Endothelial cell of umbilical vein (primary cell): ENCODE measurements at places on chromosomes 3 and 15. TPM values are rescaled to one million over a fixed set of nuclear protein-coding genes. Genes with fewer than 3 reads are reported as not detected.

DNA sequence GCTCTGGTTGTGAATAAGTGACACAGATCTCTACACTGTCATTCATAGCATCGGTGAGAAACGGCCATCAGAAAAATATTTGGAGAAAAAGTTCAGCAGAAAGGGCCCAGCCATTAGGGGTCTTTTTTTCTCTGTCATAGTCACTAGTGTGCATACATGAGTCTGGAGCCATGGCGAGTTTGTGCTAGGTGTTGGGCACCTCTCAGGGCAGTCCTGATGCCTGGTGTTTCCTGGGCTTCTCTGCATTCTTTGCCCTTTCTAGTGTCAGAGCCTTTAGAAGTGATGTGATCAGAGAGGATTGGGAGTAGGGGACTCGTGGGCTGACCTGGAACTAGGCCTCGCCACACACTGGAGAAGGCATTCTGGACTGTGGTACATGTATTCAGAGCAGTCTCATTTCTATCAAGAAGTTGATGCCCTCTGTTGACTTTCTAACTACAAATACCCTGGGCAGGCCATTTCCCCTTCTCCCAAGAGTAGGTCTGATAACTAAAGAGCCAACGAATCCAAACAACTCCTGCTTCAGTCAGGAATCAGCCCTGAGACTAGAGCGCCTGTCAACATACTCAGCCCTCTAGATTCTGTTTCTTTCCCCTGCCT lies 1.6 kb downstream of the KY start:
- H3K4me1 ChIP-seq = no peaks in the 10 kb centered on the region
- no peak for DNase-seq
- H3K4me3 ChIP-seq = no peak overlapping the region
- H3K36me3 ChIP-seq = no peaks in the 10 kb centered on the region
- no peak overlapping the region for H3K27ac ChIP-seq
- H3K27me3 ChIP-seq = peaks cover 9% of the 10 kb centered on the region

DNA sequence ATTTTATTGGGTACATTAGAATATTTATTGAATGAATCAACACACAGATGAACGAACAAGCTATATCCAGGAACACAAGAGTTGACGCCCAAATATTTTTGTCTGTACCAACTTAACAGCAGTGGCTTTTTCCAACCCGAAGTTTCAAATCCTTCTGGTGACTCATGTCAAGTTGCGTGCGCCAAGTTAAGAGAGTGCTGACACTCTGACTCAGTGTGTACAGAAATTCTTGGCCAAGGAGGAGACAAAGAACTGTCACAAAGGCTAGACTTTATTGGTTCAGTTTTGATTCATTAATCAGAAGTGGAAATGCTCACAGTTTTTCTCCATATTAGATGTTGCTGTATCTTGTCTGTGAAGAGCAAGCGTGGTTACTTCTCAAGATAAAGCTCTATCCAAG lies 59.6 kb upstream of the TSC22D2 start:
- H3K36me3 ChIP-seq = no peaks in the 10 kb centered on the region
- peak overlapping the region; percentile 67 for H3K27ac ChIP-seq
- H3K27me3 ChIP-seq = no peaks in the 10 kb centered on the region
- H3K4me1 ChIP-seq = peaks cover 30% of the 10 kb centered on the region
- peak; percentile 81 for DNase-seq
- H3K4me3 ChIP-seq = no peak overlapping the region

DNA sequence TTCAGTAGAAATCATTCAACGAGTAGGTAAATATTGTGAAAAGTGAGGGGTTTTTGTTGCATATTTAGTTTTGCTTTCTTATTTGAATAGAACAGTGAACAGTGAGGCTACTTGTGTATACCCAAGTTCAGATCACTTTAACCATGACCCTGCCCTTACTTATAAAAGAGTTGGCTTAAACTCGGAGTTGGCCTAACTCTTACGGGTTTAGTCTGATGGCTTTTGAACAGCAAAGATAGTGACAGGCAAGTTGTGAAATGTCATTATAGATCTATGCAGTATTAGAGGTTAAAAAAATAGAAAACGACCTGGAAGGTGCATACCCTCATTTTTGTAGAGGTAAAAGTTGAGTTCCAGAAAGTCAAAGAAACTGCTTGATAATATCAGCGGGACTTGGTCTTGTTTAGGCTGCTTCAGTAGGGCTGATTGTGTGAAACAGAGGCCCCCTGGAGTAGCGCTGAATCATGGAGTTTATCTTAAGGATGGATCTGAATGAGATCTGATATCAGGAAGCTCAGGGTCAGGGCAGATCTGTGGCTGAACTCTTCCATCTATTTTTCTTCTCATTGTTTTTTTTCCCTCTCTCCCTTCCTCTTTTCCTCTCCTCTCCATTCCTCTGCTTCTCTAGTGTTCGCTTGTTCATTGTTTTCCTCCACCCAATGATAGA lies 359.8 kb downstream of the LPP start:
- H3K27me3 ChIP-seq = no peaks in the 10 kb centered on the region
- no peak overlapping the region for H3K27ac ChIP-seq
- DNase-seq = no peak
- H3K36me3 ChIP-seq = no peaks in the 10 kb centered on the region
- peaks cover 7% of the 10 kb centered on the region for H3K4me1 ChIP-seq

Gene NR2F2
- 153 and 182 TPM in 2 replicates for total RNA-seq

Gene RHOV
- total RNA-seq = 0.18 and 0.20 TPM in 2 replicates

Gene FEZF2
- total RNA-seq = not detected in 2 replicates

Gene MAP4
- 277 and 290 TPM in 2 replicates for total RNA-seq

- no peak overlapping the region for H3K27ac ChIP-seq
- H3K4me1 ChIP-seq = peaks cover 8% of the 10 kb centered on the region
- H3K36me3 ChIP-seq = no peaks in the 10 kb centered on the region
- no peak overlapping the region for H3K4me3 ChIP-seq
Measured at GRCh38 chr3:194570898-194571297, 62.3 kb downstream of the TMEM44 start.

GRCh38 chr3:157769378-157769777 lies 266.2 kb upstream of the VEPH1 start:
- H3K4me3 ChIP-seq = no peak overlapping the region
- H3K4me1 ChIP-seq = no peaks in the 10 kb centered on the region
- no peak overlapping the region for H3K27ac ChIP-seq
- H3K27me3 ChIP-seq = no peaks in the 10 kb centered on the region
- DNase-seq = no peak

Gene C3orf20
- total RNA-seq = not detected in 2 replicates

Gene NAA50
- 152 and 160 TPM in 2 replicates for total RNA-seq

GRCh38 chr3:118729546-118729945 lies 305.1 kb downstream of the IGSF11 start:
- no peak overlapping the region for H3K27ac ChIP-seq
- no peak for DNase-seq
- no peaks in the 10 kb centered on the region for H3K4me1 ChIP-seq
- H3K27me3 ChIP-seq = no peaks in the 10 kb centered on the region

DNA sequence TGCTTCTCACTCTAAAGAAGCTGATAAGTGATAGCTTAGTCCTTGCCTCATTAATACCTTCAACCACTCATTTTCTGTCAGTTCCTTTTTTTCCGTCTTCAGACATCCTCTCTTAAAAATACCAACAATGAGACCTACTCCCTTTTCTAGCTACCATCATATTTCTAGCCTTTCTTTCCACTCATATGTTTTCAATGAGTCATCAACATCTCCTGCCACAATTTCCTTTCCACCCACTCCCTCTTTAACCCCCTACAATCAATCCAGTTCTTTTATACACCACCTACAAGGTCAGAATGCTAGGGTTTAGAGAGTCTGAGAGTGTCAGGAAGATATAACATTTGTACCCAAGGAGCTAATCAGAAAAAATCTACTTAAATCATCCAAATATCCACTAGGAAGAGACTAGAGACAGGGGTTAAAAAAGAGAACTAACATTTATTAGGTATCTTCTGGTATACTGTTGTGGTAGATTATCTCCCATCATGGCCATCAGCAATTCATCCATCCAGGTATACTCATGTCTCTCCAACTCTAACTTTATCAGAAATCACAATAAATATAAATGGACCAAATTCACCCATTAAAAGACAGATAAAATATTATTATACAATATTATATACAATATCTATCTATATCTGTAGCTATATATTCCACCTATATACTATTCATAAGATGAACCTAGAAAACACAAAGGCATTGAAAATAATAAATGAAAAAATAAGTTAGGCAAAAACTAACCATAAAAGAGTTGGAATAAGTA lies 42.5 kb downstream of the MYLK start:
- DNase-seq = no peak
- H3K4me3 ChIP-seq = no peak overlapping the region
- no peaks in the 10 kb centered on the region for H3K36me3 ChIP-seq

GRCh38 chr3:149703466-149703865 lies 45.6 kb upstream of the WWTR1 start:
- H3K4me1 ChIP-seq = no peaks in the 10 kb centered on the region
- no peak overlapping the region for H3K27ac ChIP-seq
- no peaks in the 10 kb centered on the region for H3K36me3 ChIP-seq
- no peaks in the 10 kb centered on the region for H3K27me3 ChIP-seq
- DNase-seq = no peak

Gene VIPR1
- 0.67 and 3.8 TPM in 2 replicates for total RNA-seq

Gene TNFAIP8L3
- 36.9 and 38.3 TPM in 2 replicates for total RNA-seq

Gene CCR3
- total RNA-seq = not detected in 2 replicates

DNA sequence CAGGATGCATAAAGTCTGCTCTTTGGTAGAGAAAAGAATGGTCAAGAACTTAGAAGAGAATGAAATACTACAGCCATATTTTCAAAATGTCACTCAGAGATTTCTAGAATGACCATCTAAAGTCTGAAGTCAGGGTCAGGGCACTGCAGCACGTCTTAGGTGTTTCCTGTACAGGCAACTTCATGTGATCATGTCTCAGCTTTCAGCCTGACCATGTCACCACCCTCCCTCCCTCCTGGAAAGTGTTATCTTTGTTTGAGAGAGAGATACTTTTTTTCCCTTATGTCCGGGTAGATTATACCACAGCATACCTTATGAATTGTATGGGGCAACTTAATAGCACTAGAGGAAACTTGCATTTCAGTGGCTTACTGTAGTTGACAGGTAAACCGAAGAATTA lies 558.0 kb upstream of the TGFBR2 start:
- H3K27ac ChIP-seq = no peak overlapping the region
- peaks cover 8% of the 10 kb centered on the region for H3K4me1 ChIP-seq
- no peaks in the 10 kb centered on the region for H3K36me3 ChIP-seq
- no peaks in the 10 kb centered on the region for H3K27me3 ChIP-seq
- H3K4me3 ChIP-seq = no peak overlapping the region
- DNase-seq = no peak

DNA sequence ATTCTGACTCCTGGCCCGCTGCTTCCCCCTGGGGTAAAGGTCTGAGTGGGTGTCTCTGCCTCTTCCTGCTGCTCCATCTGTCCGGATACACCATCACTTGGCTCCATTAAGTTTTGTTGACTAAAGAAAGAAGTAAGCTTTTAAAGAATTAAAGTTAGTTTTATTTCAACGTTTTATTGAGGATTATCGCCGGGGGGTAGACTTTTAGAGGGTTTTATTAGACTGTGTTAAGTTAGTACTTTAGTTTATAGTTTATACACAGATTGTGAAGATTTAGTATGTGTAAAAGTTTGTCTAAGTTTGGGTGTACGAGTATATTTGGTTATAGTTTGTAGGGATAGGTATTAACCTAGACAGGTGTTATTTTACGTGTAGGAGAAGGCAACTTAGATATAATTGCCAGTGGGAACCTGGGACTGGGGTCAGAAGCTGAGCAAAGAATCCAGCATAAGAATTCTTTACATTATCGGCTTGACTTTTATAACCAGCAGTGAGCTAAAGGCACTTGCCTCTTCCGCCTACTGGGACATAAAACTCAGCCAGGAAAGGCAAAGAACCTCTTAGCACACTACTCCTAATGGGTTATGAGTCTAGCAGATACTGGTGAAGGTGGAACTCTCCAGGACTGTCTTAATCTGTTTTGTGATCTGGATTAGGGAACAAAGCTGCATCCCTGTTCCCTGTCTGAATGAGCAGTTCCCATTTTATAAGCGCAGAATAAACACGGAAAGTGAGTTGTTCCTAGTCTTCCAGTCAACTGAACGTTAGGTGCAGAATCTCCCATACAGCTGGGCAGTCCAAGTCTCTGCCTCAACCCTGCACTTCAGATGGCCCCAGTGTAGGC lies 131.3 kb downstream of the FAM43A start:
- no peaks in the 10 kb centered on the region for H3K4me1 ChIP-seq
- no peak overlapping the region for H3K4me3 ChIP-seq
- H3K27me3 ChIP-seq = no peaks in the 10 kb centered on the region
- no peaks in the 10 kb centered on the region for H3K36me3 ChIP-seq
- no peak for DNase-seq
- no peak overlapping the region for H3K27ac ChIP-seq

DNA sequence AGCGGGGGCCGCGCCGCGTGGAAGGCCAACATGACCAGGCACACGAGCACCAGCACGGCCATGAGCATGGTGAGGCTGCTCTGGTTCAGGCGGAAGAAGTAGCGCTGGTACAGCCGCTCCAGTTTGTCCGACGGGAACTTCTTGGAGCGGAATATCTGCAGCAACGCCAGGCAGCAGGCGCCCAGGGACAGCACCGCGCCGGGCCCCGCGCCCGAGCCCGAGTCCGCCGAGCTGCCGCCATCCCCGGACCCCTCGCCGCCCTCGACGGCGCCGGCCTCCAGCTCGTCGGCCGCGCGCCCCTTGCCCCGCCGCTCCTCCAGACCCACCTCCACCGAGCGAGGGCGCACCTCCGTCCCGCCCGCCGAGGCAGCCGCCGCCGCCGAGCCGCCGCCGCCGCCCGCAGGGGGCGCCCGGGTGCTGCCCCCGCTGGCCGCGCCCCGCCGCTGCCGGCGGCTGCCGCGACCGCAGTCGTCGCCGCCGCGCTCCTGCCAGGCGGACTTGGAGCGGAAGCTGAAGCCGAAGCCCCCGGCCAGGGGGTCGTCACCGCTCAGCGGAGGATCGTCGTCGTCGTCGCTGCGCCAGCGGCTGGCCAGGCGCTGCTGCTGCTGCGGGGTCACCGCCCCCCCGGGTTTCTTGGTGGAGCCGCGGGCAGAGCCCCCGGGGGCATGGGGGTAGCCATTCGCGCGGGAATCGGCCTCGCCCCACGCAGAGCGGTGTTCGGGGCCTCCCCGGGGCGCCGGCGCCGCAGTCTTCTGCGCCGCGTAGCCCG lies 957 bp downstream of the ADCY5 start:
- peaks cover 64% of the 10 kb centered on the region for H3K27me3 ChIP-seq
- H3K4me1 ChIP-seq = no peaks in the 10 kb centered on the region
- H3K36me3 ChIP-seq = no peaks in the 10 kb centered on the region
- H3K27ac ChIP-seq = no peak overlapping the region

DNA sequence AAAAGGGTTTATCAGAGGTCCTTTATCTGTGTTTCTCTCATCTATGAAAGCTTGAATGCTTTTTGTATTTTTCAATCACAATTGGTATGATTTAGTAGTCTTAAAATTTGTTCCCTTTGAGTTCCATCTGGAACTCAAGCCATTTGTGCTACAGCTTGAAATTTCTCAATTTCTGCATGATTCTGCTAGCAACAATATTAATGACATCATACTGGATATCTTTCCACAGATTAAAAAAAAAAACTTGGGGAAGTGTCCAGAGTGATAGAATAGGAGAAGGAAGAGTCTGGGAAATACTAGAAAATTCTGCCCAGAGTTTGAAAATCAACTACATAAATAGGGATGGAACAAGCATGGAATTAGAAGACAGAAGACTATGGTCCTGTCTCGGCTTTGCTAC lies 9.3 kb upstream of the FBN1 start:
- no peak overlapping the region for H3K27ac ChIP-seq
- no peaks in the 10 kb centered on the region for H3K27me3 ChIP-seq
- H3K4me1 ChIP-seq = no peaks in the 10 kb centered on the region
- no peak overlapping the region for H3K4me3 ChIP-seq
- DNase-seq = no peak
- no peaks in the 10 kb centered on the region for H3K36me3 ChIP-seq

- no peaks in the 10 kb centered on the region for H3K36me3 ChIP-seq
- no peaks in the 10 kb centered on the region for H3K4me1 ChIP-seq
- no peak overlapping the region for H3K27ac ChIP-seq
- no peak overlapping the region for H3K4me3 ChIP-seq
- no peak for DNase-seq
Measured at GRCh38 chr15:71937650-71938311, 127.4 kb downstream of the NR2E3 start.

Gene TIGIT
- not detected in 2 replicates for total RNA-seq
